ENCODE measurements at places on chromosomes 13 and 19.

DNA sequence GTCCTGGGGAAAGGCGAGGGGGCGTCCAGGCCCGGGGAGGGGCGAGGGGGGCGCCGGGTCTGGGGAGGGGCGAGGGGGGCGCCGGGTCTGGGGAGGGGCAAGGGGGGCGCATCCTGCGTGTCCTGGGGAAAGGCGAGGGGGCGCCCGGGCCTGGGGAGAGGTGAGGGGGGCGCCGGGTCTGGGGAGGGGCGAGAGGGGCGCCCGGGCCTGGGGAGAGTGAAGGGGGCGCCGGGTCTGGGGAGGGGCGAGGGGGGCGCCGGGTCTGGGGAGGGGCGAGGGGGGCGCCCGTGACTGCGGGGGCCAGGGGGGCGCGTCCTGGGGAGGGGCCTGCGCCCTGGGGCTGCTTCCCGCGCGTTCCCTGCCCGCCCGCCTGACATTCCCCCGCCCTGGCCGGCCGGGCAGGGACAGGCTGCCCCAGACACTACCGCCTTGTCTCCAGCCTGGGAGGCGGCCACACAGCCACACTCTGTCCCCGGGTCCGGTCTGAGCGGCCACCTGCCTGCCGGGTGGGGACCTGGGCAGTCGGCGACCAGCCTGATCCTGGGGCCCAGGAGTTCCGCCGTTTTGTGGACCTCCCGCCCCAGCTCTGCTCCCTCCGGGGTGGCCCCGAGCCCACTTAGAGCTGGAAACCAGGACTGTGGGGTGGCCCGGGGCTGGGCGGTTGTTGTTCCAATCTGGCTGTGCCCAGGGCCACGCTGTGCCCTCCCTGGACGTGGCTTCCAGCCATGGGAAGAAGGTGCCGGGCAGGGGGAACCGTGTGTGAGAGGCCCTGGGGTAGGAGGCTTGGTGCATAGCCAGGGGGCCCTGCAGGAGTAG lies 11.8 kb downstream of the PALM start:
- no peak for DNase-seq

DNA sequence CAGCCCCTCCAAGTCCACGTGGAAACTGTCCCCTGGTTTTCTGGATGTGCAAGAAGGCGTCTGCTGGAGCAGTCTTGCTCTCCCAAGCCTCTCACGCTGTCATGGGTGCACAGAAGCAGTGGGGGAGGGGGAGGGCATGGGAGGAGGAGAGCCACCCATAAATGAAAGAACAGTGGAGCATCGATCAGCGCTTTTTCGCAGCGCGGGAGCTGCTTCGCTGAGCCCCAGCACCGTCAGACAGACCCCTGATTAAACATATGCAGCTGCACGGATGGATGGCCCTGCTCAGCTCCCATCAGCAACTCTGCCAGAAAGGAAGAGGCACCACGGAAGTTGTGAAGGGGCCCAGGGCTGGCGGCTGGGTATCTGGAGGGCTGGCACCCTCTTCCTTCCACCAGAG lies 264.9 kb downstream of the UQCRFS1 start:
- no peak for DNase-seq

DNA sequence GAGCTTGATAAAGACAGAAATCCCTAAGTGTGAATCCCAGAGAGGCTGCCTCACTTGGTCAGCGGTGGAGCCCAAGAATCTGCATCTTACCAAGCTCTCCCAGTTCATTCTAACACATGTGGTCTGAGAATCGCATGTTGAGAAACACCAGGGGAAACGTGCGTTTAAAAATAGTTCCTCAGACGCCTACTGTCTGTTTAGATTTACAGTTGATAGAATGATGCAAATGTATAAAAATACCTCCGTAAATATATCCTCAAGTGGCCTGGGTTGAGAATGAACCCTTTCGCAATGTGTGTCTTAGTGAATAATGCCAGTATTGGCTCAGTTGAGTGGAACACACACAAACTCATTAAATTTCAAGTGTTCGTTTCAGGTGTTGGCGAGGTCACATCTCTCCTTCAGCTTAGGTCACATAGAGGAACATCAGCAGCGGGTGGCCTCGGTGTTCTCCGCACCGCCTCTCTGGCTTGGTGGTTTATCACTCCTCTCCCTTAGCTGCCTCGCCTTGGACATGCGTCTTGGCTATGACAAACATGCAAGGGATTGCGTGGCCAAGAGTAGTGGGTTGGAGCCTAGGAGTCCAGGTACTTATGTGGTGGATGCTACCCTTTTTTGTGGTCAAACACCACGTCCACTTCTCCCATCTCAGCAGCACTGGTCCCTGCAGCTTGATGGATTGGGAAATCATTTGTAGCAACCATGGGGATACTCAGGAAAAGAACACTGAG lies 117.6 kb upstream of the SPATA13 start:
- DNase-seq, result no peak

DNA sequence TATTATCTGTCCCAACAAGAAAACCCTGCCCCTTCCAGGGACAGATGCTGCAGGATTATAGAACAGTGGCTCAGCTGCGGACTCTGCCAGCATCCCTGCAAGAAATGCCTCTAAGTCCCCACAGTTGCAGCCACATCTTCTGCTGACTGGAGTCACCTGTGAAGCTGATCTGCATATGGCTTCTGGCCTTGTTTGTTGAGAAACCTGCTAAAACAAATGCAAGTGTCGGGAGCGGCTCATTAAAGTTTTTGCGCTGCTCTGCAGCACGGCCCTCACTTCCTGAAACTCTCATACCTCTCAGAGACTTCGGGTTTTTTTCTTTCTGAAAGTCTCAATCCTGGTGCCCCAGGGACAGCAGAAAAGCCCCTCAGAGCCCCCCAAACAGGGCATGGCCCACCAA lies 725.0 kb downstream of the UQCRFS1 start:
- no peak for DNase-seq

Data from activated CD4-positive, alpha-beta T cell treated with anti-CD3 and anti-CD28 coated beads, Interleukin-2, amount 50 U/mL, for 16 hours (primary cell).